Naive thymus-derived CD4-positive, alpha-beta T cell (primary cell): ENCODE measurements at places on chromosomes 12 and 14. TPM values are rescaled to one million over a fixed set of nuclear protein-coding genes. Genes with fewer than 3 reads are reported as not detected.

The TMED10 gene
- polyA plus RNA-seq, result 245 TPM

The SLC22A17 gene
- 10.8 TPM for polyA plus RNA-seq

- DNase-seq, result no peak
These were observed 11.3 kb downstream of the ERO1A start for GRCh38 chr14:52683985-52684520.

The MORN3 gene
- polyA plus RNA-seq, result 8.7 TPM

- DNase-seq, result no peak
These were observed 106.6 kb upstream of the AMN1 start for GRCh38 chr12:31835276-31835882.

DNA sequence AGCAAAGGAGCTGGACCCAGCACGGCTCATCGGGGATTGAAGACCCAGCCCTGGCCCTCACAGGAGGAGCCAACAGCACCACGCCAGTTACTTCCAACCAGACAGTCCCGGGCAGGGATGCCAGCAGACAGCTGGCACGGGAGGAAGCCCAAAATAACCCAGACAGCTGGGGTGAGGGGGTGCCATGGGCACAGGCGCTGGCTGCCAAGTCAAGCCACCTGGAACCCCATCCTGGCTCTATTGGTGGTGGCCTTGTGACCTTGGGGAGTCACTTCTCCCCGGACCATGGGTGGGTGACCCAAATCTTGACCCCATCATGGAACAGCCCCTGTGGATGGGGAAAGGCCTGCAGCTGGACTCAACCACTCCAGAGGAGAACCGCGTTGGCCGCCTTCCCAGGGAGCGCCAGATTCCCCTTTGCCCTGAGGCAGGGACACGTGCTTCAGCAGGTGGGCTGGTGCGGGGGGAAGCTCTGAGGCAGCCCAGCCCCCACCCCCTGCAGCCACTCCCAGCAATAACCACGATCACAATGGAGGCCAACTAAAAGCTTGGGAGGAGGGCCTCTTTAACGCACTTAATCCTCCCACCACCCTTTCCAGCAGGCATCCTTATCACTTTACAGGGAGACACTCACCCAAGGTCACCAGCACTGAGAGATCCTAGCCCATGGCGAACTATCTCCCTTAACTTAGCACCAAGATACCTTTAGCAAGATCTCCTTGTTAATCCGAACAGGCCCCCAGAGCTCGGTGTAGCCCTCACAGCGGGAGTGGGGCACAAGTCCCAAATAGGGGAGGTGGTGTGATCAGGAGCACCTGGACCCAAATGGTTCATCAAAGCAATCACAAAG, 4.7 kb upstream of the RHOF start:
- DNase-seq, result no peak

The PRICKLE1 gene
- polyA plus RNA-seq, result not detected

GRCh38 chr12:11655842-11656241, 6.4 kb downstream of the ETV6 start:
- no peak for DNase-seq

DNA sequence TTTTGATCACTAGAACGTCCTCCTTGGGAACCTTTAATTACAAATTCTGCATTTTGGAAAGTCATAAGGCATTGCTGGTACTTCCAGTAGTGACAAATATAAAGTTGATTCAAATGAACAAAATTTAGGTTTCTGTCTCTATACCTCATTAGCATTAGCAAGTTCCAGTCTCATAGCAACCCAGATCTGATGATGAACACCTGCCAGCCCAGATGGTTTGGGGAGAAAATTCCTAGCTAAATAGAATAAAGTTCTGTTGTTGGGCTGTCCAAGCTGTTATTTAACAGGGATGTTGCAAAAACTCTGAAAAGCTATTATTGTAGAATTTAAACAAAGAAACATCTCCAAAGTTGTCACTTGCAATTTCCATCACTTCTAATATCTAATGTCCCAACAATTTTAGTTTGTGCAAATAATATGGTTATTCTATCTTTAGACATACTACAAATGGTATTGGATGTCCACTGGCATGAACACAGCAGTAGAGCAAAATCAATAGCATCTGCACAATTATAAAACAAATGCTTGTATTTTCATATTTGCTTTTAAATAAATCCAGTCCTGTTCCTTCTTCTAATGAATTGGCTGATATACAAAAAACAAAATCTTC, 299.4 kb downstream of the SLC16A7 start:
- DNase-seq, result no peak
